GM12892 (cell line): ENCODE measurements at places on chromosomes 11 and 22.

DNA sequence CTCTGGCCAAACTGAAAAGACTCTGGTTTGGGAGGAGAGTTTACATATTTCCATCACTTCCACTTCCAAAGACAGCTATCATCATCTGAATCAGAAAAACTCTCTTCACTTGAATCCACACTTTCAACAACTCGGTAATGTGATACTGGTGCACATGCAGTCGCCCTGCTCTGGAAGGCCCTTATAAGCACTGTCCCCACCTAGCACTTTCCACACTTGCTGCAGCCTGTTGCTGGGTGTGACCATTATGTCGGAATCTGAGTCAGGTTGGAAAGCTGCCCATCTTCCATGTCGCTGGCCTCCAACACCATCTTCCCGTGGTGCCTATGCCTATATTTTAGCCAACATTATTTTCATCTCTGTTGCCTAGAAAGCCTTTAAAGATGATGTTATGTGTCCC is 1.1 kb upstream of the OR10A5 start:
- no peak for DNase-seq

- DNase-seq = no peak
Observed at GRCh38 chr11:94795476-94796189, 27.5 kb downstream of the AMOTL1 start.

GRCh38 chr22:32827049-32827602 is 25.6 kb downstream of the TIMP3 start:
- no peak for DNase-seq

DNA sequence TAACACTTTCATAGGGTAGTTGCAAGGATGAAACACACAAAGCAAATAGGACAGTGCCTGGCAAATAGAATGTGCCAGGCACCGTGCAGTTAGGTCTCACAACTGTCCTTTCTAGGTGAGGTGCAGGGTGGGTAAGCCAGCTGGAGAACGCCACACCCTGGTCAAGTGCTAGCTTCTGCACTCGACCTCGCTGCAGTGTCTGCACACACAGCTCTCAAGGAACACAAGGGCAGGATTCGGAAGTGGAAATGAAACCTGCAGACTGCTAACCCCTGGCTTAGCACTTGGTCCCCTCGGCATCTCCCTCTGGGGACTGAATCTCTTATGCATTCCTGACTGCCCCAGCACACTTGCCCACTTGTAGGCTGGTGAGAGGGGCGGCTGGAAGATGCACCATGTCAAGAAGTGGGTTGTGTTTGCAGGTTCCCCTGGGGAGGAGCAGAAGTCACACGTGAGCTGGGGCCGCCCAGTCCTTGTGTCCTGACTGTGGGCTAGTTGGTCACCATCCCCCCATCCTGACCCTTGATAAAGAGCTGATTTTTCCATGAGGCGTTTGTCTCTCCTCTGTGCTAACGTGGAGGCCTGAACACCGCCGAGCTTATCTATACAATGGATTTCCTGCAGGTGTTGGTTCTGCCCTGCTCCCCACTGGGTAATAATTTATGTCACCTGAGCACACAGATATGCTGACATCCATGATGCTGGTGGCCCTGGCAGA is 89.0 kb downstream of the MICAL2 start:
- no peak for DNase-seq

DNA sequence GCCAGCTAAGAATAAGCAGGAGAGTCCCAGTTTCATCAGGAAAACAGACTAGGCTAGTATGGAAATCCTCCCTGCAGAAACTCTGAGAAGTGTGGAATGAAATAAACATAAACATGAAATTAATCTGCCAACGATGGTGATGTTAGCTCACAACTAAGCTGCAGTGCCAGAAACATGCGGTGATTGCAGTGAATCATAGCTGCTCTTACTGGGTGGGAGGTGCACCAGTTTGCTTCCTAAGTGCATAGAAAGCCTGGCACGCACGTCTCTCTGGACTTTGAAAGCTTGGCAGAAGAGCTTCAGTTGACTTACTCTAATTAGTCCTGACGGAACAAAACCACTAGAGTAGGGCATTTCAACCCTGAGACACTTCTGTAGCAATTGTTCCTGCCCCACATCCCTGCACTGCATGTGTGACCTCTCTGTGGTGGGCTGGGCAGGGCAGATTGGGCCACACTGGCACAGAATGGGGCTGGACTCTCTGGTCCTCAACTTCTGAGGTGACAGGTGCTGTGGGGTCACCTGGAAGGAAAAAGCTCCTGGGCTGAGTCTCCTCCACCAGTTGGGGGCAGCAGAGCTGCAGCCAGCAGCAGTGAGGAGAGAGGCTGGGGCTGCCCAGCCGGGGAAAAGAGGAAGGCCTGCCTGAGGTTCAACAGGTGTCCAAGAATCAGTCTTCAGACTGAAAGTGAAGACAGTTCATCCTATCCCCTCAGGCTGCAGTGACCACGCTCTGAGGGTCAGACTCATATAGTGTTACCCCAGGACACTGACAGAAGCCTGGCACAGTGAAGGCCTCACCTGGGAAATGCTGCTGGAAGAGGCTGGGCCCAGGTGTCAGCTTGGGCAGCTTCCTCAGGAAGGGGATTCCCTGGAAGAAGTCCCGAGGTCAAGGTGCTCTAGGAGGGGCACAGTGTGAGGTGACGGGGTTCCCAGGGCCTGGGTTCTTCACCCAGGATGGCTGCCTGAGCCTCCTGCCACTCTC is 40.5 kb downstream of the GGTLC2 start:
- peak; percentile 42 for DNase-seq

DNA sequence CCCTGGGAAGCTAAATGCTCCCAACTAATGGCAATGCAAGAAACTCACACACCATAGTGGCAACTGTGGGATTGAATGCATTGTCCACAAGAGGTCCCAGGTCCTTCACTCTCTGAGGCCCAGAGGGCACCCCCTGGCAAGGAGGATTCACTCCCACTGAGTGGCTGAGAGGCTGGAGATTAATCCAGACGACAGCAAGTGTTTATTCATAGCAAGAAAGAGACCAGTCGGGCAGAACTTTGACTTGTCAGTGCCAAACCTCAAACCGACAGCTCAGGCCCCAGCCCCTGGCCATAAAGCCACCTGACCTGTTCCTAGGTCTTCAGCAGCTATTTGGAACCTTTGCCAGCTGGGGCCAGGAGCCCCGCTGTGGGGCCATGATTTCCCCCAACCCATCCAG is 54.5 kb upstream of the MPEG1 start:
- DNase-seq = no peak

DNA sequence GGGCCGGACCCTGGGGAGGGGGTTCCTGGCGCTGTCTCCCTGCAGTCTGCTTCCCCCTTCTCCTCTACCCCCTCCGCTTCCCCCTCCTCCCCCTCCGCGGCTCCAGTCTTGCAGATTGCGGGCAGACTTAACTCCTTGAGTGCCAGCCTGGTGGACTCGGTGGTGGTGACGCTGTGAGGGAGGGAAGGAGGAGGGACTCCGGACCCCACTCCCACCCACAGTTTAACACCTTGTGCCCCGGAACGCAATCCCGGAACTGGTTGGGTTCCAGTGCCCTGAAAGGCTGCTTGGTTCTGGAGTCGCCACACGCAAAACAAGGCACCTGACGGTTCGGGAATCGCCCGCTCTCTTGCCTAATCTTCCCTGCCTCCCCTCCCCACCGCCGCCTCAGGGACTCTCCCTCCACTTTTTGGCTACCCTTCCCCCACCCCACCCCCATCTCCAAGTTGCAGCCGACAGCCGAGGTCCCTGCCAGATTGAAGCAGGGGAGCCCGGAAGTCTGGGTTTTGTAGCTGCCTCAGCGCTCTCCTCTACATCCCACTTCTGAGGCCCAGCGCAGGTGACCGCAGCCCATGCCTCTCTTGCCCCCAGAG is 3.9 kb upstream of the BCL9L start:
- no peak for DNase-seq

GRCh38 chr11:95134491-95134890 is 44.8 kb downstream of the ENDOD1 start:
- DNase-seq = no peak

DNA sequence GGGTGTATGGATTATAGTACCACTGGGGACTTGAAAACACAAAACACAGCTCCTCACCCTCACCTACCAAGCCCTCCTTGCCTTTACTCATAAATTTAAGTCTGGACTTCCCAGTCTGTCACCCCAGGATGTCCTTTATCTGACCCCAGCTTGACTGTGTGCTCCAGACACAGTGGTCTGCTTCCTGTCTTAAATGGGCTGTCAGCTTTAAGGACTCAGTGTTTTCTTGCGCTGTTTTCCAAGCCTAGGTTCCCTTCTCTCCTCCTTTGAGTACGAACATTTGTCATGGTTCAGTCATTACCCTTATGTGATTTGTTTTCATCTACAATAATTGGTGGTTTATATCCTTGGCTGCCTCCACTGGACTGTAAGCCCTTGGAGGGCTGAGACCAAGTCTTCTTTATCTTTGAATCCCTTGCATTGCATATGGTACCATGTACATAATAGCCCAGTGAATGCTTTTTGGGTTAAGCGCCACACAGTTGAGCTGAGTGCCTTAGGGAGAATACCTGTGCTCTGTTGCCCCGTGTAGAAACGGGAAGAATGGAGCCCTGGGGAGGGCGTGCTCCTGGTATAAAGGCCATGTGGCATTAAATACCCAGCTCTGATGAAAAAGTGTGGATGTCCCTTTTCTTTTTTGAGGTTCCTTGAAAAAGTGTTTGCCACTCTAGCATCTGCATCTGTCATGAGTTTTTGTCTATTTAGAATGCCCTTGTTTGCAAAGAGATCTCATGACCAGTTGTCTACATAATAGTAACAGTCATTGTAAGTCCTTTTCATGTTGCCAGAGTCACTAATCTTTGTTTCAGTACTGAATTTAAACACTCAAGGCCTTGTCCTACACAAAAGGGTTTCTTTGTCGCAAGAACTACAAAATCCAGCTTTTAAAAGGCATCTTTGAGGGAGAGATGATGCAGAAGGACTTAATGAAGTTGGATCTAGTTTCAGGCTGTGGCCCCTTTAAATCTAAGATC is 14.0 kb downstream of the PANX1 start:
- no peak for DNase-seq

- DNase-seq = no peak
Observed at GRCh38 chr11:79071190-79071589, 369.6 kb downstream of the TENM4 start.

GRCh38 chr11:44310206-44310462 is 195 bp upstream of the ALX4 start:
- no peak for DNase-seq

GRCh38 chr22:42743501-42743991 is 22.9 kb upstream of the A4GALT start:
- no peak for DNase-seq

DNA sequence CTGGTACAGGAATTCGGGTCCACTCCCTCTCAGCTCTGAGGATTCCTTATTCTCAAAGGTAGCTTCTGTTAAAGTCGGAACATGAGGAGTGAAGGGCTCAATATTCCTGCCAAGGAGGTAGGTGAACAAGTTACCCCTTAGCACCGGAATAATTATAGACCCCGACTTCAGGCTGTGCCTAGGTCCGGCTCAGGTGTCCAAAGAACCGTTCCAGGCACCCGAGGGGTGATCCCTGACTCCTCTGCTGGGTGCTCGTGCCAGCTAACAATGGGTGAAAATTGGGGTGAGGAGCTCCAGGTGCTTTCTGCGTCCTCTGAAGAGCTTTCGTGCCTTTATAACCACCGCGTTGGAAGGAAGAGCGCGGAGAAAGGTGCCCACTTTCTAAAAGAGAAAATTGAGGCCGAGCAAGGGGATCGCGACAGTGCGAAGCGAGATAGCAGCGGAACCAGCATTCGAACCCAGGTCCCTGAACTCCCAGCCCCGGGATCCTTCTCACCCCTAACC is 393 bp downstream of the CYB561A3 start:
- DNase-seq = no peak

- DNase-seq = no peak
Observed at GRCh38 chr11:24234822-24235508, 261.9 kb upstream of the LUZP2 start.
